Right forelimb (tissue), 1 donor: ENCODE measurements at places on chromosomes 3 and 15.

DNA sequence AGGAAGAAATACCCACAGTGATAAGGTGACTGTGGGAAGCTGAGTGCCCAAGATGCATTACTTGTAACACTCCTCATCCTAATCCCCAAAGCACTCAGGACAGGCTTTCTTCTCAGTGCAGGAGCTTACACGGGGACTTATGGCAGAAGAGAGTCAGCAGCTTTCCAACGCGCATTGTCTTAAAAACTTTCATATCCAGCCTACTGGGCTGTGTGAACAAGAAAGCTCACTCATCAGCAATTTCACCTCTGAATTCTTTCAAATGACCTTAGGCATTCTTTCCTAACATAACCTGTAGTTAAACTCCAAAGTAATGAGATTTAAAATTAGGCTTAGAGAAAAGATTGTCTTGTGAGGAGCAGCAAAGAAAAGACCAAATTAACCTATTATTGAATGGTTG is 132.3 kb downstream of the KCNAB1 start:
- no peak for DNase-seq

DNA sequence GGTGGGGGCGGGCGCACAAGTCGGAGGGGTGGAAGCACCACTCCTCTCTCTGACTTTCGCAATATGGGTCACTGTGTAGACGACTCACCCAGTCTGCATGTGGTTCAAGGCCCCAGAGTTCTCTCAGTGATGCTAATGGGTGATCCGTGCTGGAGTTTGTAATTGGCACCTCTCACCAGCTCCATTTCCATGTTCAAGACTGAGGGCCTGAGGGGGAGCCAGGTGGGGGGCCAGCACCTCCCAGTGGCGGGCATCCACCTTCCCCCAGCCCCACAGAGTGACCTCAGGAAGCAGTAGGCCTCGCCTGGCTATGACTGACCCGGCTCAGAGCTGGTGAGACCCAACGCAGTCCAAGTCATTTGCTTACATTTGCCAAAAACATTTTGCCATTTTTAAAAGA is 230.0 kb upstream of the ST8SIA2 start:
- no peak for DNase-seq

DNA sequence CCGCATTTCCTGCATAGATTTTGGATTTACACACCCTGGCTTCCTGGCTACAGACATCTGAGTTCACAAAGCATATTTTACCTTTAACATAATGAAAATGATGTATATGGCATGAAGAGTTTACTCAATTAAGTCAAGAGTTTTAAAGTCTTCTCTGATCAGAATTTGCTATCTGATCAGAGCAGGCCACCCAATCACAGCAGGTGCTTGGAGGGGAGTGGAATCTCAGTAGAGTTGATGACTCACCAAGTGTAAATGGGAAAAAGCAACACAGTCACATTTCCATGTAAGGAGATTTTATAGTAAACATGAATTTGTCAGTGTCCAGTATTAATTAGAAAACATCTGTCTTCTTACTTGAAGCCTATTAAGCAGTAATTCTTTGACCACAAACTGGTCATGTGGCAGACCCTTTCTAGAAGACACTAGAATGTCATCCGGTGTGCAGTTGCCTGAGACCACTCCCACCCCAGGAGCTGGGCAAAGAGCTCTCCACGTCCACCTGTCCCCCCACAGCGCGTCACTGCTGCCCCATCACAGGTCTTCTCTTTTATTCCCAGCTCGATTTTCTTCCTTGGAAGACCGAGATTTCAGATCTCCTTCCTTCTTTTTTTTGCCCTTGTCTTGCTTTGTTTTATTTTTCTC is 10.8 kb downstream of the MESD start:
- no peak for DNase-seq

- DNase-seq: no peak
Observed at GRCh38 chr15:46409841-46410301, 775.0 kb downstream of the SQOR start.
